ENCODE measurements at places on chromosomes 5 and 9.

GRCh38 chr5:148780711-148781110, 45.7 kb upstream of the ADRB2 start:
- no peak for DNase-seq

DNA sequence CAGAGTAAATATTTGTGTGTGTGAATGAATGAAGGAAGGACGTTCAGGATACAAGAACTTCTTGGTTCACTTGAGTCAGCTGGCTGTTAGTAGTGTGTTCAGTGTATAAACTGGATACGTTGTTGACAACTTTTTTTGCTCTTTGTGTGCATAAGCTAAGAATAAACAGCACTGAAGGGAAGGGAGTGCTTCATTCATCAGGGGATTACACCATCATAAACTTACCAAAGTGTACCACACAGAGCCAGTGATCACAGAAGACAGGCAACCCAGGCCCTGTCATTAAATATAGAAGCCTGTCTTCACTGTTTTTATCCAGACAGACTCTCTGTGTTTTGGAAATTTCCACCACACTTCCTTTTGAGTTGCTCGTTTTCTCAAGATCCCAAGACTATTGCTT, 55.5 kb upstream of the MEF2C start:
- DNase-seq, result no peak

GRCh38 chr9:79719021-79719420, 147.3 kb downstream of the TLE4 start:
- no peak for DNase-seq

GRCh38 chr5:77282337-77283027, 72.0 kb downstream of the PDE8B start:
- no peak for DNase-seq

DNA sequence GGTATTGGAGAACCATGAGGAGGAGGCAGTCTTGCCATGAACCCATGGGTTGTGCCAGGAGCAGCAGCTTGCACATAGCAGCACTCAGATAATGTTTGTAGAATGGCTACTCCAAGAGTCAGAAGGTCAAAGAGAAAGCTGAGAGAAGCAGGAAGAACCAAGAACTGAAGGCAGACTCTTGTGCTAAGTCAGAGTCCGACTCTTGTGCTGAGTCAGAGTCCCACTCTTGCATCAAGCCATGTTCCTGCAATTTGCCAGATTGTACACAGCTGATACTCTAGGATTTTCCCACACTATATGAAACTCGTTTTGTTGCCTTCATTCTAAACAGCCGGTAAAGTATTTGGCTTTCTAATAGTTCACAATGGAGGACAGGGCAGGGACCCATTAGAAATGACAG, 26.2 kb upstream of the HSPA9 start:
- peak; percentile 62 for DNase-seq

DNA sequence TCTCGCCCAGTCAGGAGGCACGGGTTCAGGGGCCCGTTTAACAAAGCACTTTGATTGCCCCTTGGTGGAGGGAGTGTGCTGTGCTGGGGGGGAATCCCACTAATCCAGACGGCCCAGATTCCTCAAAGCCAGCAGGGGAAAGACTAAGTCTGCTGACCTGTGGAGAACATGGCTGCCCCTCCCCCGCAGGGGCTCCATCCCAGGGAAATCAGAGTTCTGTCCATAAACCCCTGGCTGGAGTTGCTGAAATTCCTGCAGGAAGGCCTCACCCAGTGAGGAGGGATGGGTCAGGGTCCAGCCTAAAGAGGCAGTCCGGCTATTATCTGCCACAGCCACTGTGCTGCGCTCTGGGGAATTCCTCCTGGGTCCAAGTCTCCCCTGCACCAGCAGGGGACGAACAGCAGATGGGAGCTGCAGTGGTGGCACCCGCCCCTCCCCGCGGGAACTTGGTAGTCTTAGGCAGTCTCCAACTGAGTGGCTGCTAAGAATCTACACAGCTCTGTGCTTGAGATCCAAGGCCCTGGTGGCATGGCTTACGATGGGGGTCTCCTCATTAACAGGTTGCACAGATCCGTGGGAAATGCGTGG, 174.0 kb upstream of the DAB2 start:
- DNase-seq, result no peak

DNA sequence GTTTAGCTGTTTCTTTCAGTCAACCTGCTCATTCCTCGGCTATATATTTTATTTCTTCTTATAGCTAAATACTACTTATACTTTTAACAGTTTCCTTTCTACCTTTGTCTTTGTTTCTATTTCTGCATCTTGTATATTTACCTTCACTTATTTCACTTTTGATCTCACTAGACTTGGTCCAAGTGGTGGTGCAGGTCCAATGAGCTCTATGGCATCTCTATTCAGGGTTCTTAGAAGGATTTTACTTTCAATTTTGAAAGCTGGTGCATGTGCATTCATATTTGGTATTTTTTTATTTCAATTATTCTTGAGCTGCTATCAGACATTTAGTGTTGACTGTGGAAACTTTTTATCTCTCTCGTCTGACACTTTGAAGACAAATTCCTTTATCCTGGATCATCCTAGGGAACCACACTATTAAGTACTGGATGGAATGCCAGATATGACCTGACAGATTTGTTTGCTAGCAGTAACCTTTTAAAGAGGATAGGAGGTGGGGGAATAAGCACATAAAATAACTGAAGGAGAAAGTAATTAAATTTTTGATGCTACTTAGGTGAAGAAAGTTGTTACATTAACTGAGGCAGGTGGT, 123.1 kb upstream of the PJA2 start:
- DNase-seq, result no peak

DNA sequence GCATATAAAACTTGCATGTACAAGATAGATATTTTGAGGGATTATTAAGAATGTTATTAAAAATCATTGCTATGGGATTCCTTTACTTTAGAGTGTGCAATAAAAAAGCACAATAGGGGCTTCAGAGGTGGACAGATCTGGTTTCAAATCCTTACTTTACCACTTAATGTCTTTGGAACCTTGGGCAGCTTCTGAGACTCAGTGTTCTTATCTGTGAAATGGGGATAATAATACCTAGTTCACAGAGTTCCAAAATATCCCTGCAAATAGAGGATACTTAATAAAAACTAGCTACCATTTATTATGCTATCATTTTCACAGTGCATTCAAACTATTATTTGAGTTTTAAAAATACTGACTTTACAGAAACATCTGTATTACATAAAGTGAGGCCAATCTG, 23.3 kb upstream of the PANK3 start:
- DNase-seq, result no peak

GRCh38 chr5:24381861-24382489, 262.8 kb downstream of the CDH10 start:
- peak; percentile 37 for DNase-seq

GRCh38 chr5:88183255-88183654, 85.4 kb downstream of the TMEM161B start:
- DNase-seq, result no peak

DNA sequence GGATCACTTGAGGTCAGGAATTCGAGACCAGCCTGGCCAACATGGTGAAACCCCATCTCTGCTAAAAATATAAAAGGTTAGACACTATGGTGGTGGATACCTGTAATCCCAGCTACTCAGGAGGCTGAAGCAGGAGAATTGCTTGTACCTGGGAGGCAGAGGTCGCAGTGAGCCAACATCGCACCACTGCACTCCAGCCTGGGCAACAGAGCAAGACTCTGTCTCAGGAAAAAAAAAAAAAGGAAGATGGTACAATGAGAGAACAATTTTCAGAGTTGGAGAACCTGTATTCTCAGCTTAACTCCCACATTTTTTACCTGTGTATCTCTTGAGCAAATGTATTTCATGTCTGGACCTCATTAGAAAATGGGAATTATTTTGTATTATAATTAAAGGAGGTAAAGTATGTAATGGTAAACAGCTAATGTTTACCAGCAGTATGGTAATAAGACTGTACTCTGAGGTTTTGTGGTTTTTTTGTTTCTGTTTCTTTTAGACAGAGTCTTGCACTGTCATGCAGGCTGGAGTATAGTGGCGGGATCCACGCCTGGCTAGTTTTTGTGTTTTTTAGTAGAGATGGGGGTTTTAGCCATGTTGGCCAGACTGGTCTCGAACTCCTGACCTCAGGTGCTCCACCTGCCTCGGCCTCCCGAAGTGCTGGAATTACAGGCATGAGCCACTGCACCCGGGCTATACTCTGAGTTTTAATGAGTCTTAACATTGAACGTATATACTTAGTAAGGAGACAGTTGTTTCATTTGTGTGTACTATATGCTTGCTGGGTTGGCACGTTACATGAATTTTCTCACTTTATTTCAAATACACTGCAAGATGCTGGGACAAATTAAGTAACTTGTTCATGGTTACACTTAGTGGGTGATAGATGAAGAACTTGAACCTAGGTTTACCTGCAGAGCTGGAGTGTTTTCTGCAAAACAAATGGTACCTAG, 16.2 kb downstream of the UHRF2 start:
- DNase-seq, result no peak

DNA sequence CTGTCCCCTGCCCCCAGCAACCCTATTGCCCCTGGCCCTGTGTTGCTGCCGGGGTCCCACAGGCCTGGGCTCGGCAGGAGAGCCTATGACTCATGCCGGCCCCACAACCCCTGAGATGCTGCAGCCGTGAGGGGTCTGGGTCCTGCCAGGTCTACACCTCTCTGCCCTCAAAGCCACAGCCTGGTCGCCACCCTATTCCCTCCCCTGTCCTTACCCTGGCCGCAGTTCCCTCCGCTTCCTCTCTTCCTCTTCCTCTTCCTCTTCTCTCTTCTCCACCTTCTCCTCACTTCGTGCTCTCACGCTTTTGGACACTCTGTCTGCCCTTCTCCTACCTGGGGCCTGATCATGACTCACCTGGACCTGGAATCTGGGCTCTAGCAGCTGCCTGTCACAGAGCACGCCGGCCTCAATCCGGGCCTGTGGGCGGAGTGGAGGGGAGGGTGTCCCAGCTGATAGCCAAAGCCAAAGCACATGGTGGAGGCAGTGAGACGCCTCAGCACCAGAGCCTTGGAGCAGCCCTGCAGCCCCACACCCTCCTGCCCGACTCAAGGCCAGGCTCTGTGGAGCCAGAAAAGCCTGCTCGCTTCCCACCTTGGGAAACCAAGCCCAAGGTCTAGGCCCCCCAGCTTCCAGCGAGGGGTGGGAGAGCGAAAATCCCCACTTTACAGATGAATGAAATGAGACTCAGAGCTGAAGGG, 26.8 kb upstream of the CSF1R start:
- no peak for DNase-seq

DNA sequence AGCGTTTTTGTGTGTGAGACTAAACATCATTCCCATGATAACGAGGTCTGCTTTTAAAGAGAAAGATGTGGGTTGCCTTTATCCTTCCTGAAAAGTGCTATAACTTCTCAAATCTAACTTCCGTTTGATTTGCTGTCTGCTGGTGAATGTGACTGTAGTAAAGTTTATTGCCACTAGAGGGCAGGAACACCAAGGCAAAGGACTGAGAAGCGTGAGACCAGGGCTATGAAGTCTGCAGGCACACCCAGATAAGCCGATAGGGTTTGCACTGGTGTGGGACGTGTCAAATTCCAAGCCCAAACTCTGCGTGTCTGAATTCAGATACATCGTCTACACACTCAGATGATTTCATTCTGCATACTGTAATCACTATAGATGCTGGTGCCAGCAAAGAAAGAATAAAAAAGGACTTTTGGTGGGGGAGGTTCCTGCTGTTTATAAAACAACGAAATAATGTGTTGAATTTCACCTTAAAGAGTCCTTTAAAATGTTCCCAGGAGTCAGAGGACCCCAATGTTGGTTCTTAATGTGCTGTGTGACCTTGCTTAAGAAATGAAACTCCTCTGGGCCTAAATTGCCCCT, 87.2 kb downstream of the PTTG1 start:
- DNase-seq, result peak; percentile 64

DNA sequence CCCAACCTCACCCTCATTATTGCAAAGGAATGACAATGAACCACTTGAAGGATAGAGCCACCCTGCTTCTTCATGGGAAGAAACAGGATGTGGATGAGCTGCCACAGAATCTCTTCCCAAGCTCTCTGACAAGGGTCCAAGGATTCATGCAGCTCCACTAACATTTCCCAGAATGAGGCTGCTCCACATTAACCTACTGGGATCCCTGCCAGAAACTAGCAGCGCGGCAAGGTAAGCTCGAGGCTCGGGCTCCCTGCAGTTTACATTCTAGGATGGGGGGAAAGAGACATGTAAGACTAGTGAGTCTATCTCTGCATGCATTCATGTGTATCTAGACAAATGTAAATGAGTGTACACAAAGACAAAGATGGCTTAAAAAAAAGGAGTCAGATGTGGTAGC, 12.1 kb downstream of the DCAF12 start:
- no peak for DNase-seq

DNA sequence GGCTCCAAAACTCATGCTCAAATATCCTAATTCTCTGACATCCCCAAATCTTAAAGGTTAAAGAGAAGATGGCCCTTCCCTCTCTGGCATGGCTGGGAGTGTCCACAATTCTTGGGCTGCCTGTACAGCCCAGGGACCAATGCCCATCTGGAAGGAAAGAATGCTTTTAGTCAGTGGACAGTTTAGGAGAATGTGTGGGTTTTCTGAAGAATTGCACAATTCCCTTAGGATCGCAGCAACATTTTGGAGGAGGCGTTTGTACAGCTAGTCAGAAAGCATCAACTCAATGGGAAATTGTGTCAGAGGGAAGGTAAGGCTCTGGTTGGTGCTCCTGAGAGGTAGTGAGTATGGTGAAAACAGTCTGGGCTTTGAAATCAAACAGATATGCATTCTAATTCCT, 15.0 kb downstream of the FAM193B start:
- no peak for DNase-seq

GRCh38 chr9:114902786-114903524, 27.4 kb downstream of the TNFSF8 start:
- DNase-seq, result no peak

Data from non-pigmented ciliary epithelial cell (primary cell).